ENCODE measurements at places on chromosomes 11 and 22. TPM values are rescaled to one million over a fixed set of nuclear protein-coding genes. Genes with fewer than 3 reads are reported as not detected.

DNA sequence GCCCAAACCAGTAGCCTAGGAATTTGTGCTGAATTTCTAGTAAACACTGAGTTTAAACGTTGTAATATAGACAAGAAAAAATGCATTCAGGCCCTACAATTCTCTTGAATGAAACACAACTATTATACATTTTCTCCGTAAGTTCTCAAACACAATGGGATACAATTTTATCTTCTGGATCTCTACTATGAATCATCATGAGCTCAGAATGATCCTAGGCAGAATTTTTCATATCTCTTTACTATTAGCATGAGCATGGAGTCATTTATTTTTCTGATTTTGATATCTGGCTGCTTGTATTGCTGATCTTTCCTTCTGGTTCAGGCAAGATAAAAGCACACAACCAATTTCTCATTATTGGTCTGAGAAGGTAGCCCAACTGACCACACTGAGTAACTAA lies 1123.4 kb upstream of the RAG2 start:
- DNase-seq, result no peak

- no peak for DNase-seq
These were observed 45.2 kb downstream of the SC5D start for GRCh38 chr11:121337740-121338272.

- no peak for DNase-seq
These were observed 789.4 kb upstream of the KIRREL3 start for GRCh38 chr11:127789927-127790326.

GRCh38 chr11:119337581-119338317 lies 2.9 kb downstream of the C1QTNF5 start:
- no peak for DNase-seq

GRCh38 chr11:64799256-64799622 lies 3.8 kb downstream of the MAP4K2 start:
- DNase-seq, result no peak

PRR33 gene
- total RNA-seq, result not detected

DNA sequence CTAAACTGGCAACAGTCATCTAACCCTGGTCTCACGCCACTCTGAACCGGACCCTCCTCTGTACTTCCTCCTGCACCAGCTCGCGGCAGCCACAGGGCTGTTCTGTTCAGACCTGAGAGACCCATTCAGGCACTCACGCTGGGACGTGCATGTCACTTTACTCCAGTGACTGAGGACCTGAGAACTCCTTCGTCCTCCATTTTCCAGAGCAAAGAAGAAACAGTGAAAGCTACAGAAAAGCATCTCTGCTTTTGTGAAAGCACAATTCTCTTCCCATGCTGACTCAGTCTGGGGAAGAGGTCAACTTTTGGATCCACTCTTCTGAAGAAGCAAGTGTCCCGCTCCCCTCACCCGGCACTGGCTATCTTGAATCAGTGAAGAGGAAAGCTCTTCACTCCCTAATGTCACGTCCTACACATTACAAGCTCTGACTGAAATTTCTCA lies 24.5 kb downstream of the PISD start:
- DNase-seq, result no peak
